ENCODE measurements at places on chromosomes 3 and 15.

GRCh38 chr3:14285548-14285925, 106.9 kb downstream of the LSM3 start:
- DNase-seq: no peak

DNA sequence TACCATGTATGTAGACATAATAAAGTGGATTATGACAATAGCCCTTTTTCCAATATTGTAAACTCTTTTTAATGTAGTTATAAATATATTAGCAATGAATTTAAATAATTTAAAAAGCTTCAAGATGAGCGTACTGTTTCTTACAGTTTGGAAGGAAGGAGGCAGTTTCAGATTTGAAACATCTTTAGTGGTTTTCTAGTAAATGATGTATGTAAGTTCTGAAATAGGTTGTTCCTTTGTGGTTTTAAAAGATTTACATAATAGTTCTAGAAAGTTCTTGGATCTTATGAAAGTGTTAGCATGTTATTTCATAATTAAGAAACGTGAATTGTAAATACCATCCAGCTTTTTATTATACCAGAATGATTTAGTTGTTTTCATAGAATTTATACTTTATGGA, 16.0 kb downstream of the DNAJC19 start:
- no peak for DNase-seq

- DNase-seq: no peak
Measured at GRCh38 chr3:190378240-190378891, 9.6 kb upstream of the CLDN16 start.

- no peak for DNase-seq
Measured at GRCh38 chr3:171228240-171228639, 201.7 kb upstream of the SLC2A2 start.

DNA sequence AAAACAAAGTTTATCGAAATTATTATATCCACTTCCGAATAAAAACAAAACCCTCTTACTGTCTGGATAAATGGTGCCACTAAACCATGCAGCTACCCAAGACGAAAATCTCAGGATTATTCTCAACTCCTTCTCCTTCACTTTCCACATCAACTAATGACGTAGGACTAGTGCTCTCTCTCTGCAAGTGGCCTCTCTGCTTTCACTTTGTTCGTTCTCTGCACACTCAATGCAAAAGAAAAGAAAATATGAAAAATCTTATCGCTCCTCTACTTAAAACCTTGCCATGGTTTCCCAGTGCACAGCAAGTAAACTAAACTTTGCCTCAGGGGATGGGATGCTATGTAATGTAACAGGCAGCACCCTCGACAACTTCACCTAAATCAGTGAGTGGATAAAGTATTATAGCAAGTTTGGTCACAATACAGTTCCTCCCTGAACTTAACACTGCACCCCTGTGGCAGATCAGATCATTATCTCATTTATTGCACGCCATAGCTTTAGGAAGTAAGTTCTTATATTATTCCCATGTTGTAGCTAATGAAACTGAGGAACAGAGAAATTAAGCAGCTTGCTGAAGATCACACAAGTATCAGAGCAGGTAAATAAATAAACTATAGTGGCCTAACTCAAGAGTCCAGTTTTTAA, 262.7 kb upstream of the GADL1 start:
- peak; percentile 39 for DNase-seq

GRCh38 chr3:152434142-152434541, 165.4 kb downstream of the MBNL1 start:
- DNase-seq: peak; percentile 55

DNA sequence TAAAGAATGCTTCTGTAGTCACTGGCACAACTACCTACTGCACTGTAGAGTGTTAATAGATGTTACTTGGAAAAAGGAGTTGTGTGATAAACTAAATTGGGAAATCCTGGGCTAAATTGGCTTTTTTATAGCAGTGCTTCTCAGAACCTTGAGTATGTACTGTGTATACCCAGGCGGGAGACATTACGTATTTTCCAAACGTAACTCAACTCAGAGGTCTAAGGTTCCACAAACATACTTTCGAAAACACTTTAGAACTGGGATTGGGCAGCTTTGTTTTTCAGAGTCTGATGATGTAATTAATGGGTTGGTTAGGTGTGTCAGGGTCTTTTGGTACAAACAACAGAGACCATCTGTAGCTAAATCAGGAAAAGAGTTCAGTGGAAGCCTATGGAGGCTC, 53.5 kb upstream of the CHST2 start:
- DNase-seq: no peak

GRCh38 chr3:18252578-18252977, 172.6 kb downstream of the SATB1 start:
- peak; percentile 61 for DNase-seq

DNA sequence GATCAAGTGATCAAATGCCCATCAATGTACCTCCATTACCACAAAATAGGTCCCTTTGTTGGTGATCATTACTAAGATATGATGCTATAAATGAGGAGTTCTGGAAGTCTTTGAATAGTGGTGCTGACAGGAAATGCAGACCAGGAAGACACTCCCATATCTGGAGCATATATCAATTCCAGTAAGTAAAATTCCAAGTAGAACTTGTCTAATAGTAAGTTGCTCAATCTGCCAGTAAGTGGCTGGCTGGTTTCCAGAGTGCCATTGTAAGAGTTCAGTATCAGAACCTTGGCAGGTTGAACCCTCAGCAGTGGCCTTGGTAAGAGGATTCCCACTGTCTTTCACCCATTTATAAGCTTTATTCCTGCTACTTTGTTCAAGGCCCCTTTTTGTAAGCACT, 379.9 kb upstream of the RBMS3 start:
- no peak for DNase-seq

GRCh38 chr3:128993461-128994172, at the start of gene CFAP92:
Gene CFAP92 (minus strand): TSS chr3:128994076. CDS start chr3:128993304, 772 bp downstream.
- DNase-seq: peak; percentile 92

DNA sequence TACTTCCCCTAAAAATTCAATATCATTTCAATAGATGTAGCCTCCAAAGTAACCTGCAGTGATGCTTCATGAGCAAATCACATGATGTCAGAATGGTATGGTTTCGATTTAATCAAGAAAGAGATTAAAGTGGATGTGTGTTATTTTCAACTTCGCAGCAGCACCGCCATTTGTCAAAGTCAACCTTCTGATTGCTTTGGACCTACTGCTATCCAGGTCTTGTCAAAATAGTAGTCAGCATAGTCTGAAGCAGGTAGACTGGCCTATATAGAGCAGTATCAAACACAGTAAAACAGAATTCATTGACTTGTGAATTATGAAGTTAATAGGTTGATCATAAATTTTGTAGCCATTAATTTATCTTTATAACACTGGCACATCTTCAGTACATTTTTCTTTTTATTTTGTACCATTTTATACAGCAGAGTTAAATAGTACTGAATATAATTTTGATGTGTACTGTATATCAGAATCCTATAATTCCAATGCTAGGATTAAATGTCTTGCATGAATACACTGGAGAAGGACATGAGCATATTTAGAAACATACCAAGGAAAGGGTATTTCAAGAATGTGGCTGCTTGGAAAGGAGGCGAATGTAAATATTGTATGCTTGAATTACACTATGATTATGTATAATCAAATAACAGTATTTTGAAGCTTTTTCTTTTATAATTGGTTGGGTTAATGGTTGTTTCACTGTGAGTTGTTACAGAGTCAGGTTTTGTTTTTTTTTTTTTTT, 79.6 kb downstream of the CDIN1 start:
- DNase-seq: no peak

GRCh38 chr3:161549261-161549660, 52.7 kb downstream of the OTOL1 start:
- no peak for DNase-seq

DNA sequence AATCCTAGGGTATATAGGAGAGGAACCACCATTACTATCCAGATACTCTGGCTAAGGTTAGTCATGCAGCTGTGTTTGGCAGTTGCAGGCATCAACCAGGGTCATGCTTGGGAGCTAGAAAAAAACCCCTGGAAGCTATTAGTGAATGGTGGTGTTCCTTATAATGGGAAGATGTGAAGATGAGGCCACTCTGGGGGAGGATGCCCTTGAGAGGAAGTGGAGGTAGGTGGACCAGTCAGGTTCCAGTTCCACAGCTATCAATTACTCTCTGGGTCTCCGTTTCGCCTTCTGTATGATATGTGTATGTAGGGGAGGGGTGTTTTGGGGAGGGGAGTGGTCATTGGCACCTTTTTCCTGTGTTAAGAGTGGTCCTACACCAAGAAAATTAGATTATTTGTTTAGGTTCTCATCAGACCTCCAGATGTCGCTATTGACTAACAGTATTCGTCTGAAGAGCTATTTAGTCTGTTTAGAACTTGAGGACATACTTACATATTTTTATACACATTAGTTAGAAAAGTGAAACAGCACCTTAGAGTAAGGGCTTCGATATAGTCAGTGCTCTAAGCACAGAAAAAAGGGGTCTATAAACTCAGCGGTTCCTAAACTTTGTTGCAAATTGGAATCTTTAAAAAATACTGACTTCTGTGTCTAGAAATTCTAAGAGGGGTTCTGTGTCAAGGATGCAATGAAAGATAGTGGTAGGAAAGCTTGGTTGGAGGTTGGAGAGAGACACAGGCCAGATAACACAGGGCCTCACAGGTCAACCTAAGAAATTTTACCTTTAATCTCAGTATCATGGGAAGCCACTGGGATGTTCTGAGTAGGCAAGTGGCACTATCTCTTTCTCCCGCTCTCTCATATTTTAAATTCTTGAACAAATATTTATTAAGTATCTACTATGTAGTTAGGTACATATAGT, 9.1 kb upstream of the HPS3 start:
- DNase-seq: peak; percentile 86

GRCh38 chr3:120177707-120178306, 83.6 kb upstream of the GSK3B start:
- peak; percentile 49 for DNase-seq
